ENCODE measurements at places on chromosomes 4 and X.

GRCh38 chrX:148380650-148381561, 119.5 kb upstream of the AFF2 start:
- peak; percentile 57 for DNase-seq

- DNase-seq, result peak; percentile 26
Observed at GRCh38 chrX:153474718-153475117, 4.3 kb upstream of the HAUS7 start.

DNA sequence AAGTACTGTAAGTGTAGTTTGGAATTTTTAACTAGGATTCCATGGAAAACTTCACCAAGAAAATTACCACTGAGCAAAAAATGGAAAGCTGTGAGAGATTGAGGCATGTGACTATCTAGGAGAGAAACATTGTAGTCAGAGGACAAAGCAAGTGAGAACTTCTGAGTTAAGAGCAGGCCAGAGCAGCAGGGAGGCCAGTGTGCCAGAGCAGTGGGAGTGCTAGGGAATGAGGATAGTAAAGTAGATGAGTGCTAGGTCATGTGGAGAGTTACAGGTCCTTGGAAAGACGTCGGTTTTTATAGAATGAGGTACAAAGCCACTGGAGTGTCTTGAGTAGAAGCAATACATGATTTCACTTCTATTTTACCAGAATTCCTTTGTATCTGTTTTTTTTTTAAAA, 52.7 kb upstream of the FAT4 start:
- no peak for DNase-seq

DNA sequence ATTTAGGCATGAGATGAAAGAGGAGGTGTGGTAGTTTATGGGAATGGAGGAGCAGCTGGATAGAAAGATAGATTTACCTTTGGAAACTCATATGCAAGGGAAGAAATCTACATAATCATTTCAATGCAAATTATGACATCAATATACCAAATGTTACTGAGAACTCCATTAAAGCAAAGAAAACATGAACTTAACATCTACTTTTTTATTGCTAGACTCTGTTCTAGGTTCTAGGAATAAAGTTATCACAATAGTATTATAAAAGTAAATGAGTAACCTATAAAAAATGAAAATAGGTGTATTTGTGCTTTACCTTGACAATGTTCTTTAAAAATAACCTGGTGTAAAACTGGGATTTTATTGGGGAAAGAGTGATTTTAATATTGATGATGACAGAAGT, 221.6 kb upstream of the SLIT2 start:
- no peak for DNase-seq

GRCh38 chr4:5869966-5870619, 22.8 kb downstream of the CRMP1 start:
- no peak for DNase-seq

GRCh38 chrX:8981723-8982122, 52.2 kb downstream of the FAM9B start:
- DNase-seq, result no peak

DNA sequence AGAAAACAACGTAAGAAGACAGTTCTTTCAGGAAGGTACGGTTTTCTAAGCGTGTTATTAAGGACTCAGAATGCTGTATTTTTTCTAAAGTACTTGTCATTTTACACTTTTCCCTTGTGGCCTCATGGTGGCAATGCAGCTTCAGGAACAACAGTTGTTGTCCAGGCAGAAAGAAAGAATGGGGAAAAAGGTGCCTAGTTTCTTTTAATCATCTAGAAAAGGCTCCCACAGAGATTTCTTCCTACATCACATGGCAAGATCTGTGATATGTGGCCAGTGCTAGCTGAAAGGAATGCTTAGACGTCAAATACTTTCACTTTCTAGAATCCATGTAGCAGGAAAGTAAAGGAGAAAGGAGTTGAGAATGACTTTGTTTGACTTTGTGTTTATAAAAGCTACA, 49.0 kb upstream of the TRAM1L1 start:
- DNase-seq, result no peak

GRCh38 chr4:24229978-24230377, 340.1 kb upstream of the PPARGC1A start:
- no peak for DNase-seq

DNA sequence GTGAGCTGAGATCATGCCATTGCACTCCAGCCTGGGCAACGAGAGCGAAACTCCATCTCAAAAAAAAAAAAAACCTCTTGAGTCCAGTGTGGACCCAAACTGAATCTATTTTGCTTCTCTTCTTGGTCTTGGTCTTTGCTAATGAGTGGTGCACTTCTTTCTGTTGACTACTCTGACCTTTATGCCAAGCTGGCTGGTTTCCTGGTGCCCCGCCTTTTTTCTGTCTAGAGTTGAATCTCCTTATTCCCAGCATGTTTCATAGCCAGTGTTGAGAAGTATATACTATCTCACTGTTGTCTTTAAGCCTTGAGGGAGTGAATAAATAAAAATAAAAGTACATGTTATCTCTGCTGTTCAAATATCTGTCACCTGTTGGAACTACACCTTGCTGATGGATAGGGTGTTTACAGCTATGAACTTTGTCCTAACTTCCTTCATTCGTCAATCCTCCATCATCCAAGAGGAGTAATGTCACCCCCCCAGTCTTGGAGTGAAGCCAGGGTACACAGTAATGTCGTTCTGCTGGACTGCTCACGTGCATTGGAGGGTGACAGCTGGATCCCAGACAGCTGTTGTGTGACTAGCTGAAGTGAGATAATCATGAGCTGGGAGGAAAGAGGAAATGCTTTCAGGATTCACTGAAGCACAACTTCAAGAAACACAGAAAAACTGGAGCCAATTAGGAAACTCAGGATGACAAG, 99.3 kb upstream of the PRKG2 start:
- no peak for DNase-seq

DNA sequence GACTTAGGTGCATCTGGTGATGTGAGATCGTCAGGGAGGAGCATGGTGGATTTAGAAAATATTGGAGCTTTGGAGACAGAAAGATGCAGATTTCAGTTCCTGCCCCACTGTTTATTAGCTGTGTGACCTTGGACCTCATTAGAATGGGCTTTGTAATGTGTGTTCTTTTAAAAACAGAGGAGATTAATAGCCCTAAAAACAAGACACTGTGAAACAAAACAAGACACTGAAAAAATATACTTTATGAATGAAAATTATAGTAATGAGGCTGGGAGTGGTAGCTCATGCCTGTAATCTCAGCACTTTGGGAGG, 79.5 kb downstream of the EVC start:
- no peak for DNase-seq

GRCh38 chr4:118114720-118115119, 80.4 kb downstream of the NDST3 start:
- DNase-seq, result no peak

DNA sequence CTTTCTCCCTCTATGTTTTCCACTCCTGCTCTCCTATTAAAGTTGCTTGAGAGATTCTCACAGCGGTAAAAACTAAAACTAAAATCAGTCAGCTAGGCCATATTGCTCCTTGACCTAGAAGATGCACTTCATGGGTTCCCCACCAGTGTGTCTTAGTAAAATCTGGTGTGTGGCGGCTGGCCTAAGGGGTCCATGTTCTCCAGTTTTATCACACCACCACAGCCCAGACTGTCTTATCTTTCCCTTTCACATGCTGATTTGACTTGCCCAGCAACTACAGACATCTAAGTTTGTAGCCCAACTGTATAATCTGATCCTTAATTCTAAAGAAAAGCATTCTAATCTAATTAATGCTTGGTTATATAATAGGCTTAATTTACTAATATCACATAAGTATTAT, 68.0 kb downstream of the ATP8A1 start:
- DNase-seq, result no peak

GRCh38 chrX:50638123-50638522, 167.5 kb upstream of the DGKK start:
- DNase-seq, result no peak

DNA sequence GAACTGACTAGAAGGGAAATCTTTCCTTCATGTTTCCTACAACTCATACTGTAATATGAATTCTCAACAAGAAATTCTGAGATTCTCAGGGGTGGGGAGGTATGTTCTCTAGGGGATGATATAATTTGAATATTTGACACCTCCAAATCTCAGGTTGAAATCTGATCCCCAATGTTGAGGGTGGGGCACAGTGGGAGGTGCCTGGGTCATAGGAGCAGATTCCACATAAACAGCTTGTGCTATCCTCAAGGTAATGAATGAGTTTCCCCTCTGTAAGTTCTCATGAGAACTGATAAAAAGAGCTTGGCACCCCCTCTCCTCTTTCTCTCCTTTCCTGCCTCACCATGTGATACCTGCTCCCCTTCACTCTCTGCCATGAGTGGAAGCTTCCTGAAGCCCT, 21.5 kb downstream of the FBXW7 start:
- DNase-seq, result no peak

DNA sequence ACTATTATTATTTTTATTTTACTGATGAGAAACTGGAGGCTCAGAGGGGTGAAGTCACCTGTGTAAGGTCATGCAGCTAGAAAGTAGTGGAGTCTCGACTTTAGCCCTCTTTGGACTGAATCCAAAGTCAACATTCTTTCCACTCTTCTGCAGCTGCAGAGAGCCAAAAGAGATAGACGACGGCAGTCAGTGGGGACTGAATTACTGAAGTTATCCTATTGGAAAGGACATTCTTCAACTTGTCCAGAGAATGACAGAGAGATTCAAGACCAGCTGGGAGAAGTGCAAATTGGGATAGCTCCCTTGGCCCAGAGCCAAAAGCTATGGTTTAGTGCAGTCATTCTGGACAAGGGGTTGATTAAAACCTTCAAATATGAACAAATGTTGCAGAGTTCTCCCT, 42.5 kb downstream of the VGLL1 start:
- DNase-seq, result no peak

DNA sequence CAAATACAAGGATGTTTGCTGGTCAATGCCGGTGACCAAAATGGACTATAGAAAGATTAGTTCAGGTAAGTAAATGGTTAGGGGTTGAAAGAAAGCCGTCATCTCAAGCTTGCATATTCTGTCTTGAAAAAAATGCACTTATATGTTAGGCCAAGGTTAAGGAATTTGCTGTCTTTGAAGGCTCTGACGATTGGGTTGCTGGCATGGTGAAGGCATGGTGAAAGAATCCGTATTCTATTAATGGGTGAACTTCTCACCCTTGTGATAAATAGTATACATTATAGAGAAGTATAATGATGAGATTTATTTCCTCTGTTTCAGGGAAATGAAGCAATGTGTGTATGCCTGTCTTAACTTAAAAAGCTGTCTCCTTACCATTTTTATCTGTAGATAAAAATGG, 132.6 kb downstream of the ADGRL3 start:
- no peak for DNase-seq

GRCh38 chr4:142202404-142203332, 566.3 kb downstream of the IL15 start:
- no peak for DNase-seq

DNA sequence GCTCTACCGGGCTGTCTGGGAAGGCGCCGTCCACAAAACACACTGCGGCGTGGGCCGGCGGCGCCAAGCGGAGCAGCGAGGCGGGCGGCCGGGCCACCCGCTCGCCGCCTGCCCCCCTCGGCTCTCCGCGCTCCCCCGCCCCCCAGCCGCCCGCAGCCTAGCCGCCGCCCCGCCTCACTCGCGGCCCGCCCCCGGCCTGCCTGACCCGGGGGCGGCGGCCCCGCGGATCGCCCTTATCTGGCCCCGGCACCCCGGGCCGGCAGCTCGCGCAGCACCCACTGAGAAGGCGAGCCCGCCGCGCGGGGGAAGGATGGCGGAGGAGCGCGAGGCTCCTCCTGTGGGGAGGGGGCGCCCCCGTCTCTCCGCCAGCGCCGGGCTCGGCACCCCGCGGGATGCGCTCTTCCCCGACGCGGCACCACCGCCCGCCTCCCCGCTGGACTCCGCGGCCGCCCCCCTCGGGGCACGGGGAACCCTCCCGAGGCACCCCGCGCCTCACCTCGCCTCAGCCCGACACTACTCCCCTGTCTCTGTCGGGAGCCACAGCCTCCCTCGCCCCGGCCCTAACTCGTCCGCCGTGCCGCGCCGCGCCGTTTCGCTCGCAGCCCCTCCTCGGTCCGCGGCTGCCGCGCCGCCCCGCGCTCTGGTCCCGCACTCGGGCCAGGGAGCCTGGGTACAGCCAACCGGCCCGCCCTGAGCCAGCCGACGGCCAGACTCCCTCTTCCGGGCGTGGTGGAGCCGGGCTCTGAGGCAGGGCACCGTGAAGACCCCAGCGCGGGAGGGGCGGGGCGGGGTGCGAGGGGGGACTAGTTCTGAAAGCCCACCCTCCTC, 566 bp downstream of the ATP11C start:
- peak; percentile 53 for DNase-seq

DNA sequence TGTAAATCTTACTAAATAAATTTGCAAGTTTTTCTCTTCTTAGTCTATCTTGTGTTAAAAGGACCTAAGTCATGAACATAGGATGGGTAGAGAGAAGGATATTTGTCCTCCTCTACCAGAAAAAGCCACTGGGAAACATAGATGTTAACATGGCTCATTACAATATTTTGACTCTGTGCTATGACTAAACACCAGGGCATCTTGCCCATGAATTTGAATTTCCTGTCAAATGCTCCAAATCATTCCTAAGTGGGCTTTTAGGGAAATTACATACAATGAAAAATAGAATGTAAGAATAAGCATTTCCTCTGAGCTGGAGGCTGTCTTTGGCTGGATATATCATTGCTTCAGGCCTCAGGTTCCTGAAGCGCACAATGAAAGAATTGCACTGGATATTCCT, 39.1 kb downstream of the ANOS1 start:
- DNase-seq, result no peak

DNA sequence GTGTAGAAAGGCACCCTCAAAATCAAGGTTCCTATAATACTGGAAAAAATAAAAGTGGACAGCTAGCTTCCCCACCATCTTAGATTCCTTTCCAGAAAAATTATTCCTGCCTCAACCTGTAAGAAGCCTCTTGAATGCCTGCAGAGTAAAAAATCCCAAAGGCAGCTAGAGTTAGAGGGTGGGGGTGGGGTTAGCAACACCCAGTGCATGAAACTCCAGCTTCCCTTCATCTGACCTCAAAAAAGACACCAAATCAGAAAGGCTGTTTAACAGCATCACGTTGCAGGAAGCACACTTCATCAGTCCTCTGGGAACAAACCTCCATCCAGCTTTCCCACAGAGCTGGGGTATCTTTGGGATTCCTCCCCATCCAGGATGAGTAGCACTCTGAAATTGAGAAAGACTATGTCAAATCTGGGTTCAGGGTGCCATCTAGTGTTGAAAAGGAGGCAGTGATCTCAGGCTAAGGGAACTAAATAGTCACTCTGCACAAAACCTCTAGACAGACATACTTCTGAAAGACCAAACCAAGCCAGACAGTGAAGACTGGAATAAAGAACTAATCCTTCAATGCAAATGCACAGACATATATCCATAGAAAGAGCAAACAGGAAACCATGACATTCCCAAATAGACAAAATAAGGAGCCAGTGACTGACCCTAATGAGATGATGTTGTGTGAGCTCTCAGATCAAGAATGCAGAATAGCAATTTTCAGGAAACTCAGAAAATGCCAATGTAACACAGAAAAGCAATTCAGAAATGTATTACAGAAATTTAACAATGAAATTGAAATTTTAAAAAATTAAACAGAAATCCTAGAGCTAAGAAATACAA, 97.9 kb downstream of the ARHGEF9 start:
- peak; percentile 29 for DNase-seq

- no peak for DNase-seq
Observed at GRCh38 chrX:7586126-7586525, 256.8 kb upstream of the VCX start.

- no peak for DNase-seq
Observed at GRCh38 chr4:26141911-26142638, 178.7 kb upstream of the RBPJ start.

GRCh38 chr4:7049739-7050138, 6.6 kb downstream of the TADA2B start:
- no peak for DNase-seq

Data from activated T-cell treated with anti-CD3 and anti-CD28 coated beads, Interleukin-2, amount 50 U/mL, for 48 hours (primary cell).